ENCODE measurements at places on chromosomes 2 and 18.

DNA sequence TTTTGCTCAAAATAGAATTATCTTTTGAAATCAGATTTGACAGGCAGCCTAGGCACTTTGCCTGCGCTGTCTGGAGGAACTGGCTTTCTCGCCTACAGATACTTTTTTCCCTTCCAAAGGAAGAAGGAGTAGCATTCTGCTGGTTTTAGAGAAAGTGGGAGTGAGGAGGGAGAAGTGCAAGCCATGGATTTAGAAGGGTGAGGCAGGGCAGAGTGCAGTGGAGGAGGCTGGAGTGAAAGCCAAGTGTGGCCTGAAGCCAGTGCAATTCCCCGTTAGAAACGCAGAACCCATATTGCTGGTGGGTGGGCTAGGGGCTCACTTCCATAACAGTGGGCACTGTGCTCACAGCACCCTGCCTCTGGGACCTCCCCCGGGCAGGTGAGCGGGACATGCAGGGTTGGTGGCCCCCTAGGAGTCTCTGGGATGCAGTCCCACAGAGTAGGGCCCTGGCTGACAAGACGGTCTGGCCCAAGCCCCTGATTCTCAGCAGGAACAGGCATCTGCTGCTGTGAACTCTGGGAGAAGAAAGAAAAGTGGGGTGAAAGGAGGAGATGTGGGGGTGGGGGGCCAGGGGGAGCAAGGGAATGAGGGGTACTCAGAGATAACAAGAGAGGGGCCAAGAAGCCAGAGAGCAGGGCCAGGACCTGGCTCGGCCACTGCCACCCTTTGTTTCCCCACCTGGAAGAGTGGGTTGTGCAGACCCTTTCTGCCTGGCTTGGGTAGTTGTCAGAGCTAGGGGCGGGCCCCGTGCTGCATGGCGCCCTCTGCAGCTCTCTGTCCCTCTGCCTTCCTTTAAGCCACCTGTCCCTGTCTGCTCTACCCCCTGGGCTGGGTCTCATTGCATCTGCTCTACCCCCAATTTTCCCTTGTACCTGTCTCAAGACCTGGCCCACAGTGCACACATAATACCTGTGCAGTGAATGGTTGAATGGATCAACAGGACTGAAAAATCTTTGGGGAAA, 273.5 kb upstream of the HS6ST1 start:
- DNase-seq, result no peak

DNA sequence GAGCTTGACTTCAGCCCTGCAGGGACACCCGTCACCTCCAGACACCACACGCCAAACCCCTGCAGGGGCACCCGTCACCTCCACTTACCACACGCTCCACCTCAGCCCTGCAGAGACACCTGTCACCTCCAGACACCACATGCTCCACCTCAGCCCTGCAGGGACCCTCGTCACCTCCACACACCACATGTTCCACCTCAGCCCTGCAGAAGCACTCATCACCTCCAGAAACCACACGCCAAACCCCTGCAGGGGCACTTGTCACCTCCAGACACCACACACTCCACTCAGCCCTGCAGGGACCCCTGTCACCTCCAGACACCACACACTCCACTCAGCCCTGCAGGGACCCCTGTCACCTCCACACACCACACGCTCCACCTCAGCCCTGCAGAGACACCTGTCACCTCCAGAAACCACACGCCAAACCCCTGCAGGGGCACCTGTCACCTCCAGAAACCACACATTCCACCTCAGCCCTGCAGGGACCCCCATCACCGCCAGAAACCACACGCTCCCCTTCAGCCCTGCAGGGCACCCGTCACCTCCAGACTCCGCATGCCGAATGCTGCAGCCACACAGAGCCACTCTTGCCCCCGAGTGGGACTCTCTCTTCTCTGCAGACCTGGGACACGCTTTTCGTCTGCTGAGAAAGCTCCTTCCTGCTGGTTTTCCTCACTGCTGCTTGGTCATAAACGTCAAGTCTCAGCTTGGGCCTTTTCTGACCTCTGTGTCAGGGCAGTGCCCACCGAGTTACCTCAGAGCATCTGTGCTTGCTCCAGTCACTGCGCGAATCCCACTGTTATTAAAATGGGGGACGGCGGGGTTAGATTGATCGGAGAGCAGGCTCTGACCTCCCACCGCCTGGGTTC, 77.5 kb upstream of the SALL3 start:
- DNase-seq, result no peak

DNA sequence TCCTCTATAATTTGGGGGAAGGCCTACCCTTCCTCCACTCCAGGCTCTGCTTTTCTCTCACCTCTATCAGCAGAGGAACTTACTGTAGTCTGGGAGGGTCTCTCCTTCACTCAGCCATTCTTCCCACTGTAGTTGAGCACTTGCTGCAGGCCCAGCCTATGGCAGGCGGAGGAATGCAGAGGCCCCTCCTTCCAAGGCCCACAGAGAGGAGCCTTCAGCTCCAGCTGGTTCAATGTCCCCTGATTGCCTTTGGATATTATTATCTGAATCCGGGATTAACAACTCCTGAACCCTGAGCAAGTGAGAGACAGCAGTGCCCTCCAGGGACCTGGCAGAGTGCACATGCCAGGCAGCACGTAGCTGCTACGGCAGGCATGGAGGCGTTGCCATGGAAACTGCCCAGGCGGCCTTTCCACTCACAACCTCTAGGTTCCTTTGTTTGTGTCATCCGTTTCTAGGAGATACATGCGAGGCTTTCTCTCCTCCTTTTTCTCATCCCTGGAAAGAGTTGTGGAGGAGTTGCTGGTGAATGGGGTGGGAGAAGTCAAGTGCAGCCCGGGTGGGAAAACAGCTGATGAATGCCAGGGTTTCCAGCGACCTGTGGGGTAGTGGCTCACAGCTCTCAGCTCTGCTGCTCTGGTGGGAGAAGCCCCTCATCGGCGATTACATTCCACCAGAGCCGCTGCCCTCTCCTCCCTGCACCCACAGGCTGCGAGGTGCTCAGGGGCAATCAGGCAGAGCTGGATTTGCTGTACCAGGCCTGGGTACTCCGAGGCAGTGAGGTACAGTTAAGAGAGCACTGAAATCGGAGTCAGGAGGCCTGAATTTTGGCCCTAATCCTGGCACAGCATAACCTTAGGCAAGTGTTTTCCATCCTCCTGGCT, 55.3 kb upstream of the HK2 start:
- DNase-seq, result no peak

DNA sequence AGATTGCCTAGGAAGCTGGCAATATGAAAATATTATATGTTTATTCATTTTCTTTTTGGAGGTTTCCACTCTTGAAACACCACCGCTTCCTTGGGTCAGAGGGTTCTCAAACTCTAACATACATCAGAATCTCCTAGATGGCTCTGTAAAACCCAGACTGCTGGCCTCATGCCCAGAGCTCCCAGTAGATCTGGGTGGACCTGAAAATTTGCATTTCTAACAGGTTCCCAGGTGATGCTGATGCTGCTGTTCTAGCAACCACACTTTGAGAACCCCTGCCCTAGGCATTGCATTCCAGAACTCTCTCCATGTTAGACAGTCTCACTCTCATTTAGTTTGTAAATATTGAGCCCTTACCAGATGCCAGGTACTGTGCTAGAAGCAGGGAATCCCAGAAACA, 139.4 kb downstream of the FAM210A start:
- no peak for DNase-seq

GRCh38 chr2:177255227-177255601, 9.3 kb downstream of the NFE2L2 start:
- no peak for DNase-seq

DNA sequence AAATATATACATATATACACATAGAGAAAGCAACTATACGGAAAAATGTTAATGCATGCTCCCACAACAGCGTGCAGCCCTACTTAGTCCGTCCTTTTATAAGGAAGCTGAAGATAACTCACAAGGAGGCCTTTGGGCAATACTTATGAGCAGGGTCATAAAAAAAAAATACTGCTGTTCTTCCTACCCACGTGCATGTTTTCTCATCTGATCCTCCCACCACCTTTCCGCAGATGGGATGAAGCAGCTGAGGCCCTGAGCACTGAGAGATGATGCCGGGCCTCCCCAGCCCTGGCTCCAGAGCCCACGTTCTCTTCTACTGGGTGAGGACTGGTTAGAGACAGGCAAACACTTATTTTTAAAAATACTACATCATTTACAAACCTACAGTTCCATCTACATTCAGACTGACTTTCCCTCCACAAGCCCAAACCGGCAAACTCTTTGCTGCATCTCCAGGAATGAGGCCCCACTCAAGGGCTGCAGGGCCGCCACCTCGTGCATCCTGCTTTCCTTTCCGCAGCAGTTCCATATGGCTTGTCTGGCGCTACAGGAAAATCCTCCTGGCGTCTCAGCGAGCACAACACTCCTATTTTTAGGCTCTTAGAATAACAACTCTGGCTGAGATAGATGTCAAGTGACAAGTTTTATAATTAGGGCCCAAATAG, 41.6 kb downstream of the TBC1D8 start:
- no peak for DNase-seq

Measured in Panc1 (cell line).